ENCODE measurements at places on chromosomes 13 and 19.

DNA sequence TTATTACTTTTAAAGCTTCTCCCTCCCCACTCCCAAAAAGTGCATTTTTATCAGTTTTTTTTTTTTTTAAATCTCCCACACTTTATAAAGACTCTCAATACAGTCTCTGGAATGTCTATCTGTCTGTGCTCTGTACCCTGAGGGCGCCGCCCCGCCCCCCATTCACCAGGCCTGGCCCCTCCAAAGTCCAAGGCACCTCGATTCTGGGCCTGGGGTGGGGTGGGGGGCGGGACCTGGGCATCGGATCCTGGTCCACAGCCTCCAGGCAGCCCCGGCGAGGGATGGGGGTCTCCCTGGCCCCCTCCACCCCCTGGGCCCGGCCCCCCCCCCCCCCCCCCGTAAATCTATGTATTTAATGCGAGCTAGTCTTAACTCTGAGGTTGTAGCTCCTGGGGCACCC is 23.3 kb downstream of the ZBTB7A start:
- DNase-seq = no peak

GRCh38 chr19:46950526-46951170 is 69.0 kb upstream of the NPAS1 start:
- no peak for DNase-seq

- no peak for DNase-seq
Observed at GRCh38 chr13:33092073-33092987, 76.1 kb downstream of the KL start.

DNA sequence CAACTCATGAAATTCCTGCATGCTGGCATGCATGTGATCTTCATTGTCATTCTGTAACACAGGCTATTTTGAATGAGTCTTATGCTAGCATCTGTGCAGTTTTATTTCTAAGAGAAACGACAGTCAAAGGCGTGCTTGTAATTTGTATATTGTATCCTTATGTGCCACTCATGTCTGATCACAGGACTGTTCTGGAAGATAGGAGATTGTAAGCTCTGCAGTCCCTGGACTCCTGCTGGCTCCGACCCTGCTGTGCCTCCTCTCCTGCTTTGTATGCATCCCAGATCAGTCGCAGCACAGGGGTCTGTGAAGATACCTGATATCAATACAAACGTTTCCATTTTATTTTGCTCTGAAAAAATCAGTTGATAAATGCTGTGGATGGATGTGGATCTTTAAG is 653.1 kb downstream of the LIG4 start:
- DNase-seq = no peak

GRCh38 chr19:56112313-56112709 is 8.8 kb downstream of the ZNF787 start:
- no peak for DNase-seq

DNA sequence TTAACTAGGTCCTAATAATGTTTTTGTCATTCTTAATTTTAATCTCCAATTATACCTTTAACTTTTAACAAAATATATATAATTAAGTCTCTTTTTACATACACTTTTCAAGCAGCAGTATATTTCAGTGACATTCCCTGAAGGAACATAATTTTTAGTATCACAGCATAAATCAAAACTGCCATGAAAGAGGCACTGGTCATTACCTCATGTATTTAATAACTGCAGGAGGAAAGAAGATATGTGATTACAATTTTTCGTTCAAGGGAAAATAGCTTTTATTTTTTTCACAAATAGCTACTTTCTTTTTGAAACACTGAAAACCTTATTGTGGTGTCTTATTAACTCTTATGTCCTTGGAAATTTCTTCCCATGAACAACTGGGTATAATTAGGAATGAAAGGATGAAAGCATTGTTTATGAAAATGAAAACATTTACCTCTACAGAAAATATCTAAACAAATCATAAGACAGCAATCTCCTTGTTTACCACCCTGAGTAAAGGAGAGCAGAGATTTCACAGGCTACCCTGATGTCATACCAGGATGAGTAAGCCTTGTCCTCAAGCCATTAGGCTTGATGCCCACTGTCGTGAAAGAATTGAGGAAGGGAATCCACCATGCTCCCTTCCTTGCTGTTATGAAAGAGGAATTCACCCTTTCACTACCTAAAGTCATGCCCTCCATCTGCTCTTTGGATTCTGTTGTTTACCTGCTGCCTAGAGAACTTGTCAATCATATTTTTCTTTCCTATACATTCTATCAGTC is 877.2 kb upstream of the PCDH20 start:
- no peak for DNase-seq

DNA sequence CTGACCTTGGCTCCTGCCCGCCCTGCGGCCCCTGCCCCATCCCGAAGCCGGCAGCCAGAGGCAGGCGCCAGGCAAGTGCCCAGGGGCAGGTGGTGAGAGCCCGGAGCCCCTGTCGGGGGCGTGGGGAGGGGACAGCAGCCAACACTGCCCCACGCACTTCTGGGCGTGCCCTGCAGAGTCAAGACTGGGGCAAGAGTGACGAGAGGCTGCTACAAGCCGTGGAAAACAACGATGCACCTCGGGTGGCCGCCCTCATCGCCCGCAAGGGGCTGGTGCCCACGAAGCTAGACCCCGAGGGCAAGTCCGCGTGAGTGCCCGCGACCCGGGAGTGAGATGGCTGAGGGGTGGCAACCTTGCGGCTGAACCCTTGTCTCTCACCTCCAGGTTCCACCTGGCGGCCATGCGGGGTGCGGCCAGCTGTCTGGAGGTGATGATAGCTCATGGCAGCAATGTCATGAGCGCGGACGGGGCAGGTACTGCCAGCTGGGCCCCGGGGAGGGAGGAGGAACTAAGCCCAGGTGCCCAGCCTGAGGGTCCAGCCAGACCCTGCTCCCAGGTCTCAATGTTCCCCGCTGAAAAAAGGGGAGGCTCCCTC is 17.3 kb downstream of the ANKRD24 start:
- DNase-seq = no peak

- no peak for DNase-seq
Observed at GRCh38 chr13:83219832-83220231, 662.4 kb downstream of the SLITRK1 start.

DNA sequence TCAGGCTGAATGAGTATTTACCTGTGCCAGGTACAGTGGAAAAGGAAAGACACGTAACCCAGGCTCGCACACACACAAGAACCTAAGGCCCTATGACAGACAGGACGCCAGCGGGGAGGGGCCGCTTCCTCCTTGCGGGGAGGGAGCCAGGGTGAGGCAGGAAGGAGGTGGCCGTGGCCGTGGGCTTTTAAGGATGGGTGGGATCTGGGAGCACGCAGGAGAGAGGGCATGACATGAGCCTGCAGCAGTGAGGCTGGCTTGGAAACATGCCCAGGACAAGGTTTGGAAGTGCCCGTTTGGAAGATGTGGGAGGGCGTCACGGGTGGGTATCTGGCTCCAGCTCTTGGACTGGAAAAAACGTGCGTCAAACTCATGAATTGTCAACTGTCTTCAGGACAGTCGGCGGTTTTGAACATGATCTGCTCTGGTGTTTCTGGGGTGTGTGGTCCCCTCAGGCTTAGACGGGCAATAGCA is 20.1 kb downstream of the SH3GL1 start:
- peak; percentile 77 for DNase-seq

GRCh38 chr13:111424134-111424533 is 103.7 kb downstream of the TEX29 start:
- DNase-seq = no peak

GRCh38 chr19:3990815-3991117 is 5.5 kb upstream of the EEF2 start:
- no peak for DNase-seq

- DNase-seq = no peak
Observed at GRCh38 chr13:38042771-38043170, 173.2 kb upstream of the TRPC4 start.

DNA sequence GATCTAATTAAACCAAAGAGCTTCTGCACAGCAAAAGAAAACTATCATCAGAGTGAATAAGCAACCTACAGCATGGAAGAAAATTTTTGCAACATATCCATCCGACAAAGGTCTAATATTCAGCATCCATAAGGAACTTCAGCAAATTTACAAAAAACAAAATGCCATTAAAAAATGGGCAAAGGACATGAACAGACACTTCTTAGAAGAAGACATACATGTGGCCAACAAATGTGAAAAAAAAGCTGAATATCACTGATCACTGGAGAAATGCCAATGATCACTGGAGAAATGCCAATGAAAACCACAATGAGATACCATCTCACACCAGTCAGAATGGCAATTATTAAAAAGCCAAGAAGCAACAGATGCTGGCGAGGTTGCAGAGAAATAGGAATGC is 32.5 kb downstream of the ZNF582 start:
- DNase-seq = no peak

GRCh38 chr19:42270346-42271044 is 1.4 kb downstream of the CIC start:
- peak; percentile 92 for DNase-seq

GRCh38 chr19:46404055-46404752 is 9.2 kb downstream of the CCDC8 start:
- DNase-seq = no peak

DNA sequence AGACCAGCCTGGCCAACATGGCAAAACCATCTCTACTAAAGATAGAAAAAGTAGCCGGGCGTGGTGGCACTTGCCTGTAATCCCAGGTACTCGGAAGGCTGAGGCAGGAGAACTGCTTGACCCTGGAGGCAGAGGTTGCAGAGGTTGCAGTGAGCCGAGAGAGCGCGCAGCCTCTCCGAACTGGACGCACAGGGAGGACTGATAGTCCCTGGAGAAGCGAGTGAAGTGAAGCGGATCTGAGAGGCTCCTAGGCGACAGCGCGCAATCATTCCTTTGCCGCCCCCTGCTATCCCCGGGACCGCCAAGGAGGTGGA is 233 bp downstream of the ZNF561 start:
- no peak for DNase-seq

GRCh38 chr19:4533835-4534424 is 1.1 kb downstream of the PLIN5 start:
- DNase-seq = no peak

- DNase-seq = no peak
Observed at GRCh38 chr19:34165295-34165738, 7.0 kb upstream of the LSM14A start.

GRCh38 chr19:33039108-33039599 is 25.5 kb downstream of the RHPN2 start:
- no peak for DNase-seq

- DNase-seq = no peak
Observed at GRCh38 chr19:46381756-46382345, 31.5 kb downstream of the CCDC8 start.

DNA sequence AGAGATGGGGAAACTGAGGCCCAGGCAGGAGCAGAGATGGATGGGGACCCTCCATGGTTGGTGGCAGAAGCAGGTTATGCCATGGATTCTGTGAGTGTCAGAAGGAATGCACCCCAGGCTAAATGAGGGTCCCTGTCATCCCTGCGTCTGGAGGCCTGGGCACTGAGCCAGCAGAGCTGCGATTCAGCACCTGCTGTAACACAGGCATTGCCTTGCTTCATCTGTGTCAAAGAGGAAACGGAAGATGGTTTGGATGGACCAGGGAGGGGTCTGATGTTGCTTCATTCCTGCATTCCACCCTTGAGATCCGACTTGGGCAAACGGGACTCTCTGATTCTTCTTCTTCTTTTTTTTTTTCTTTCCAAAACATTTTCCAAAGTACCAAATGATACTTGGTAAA is 1.2 kb downstream of the C5AR1 start:
- no peak for DNase-seq

GRCh38 chr19:7851623-7852500 is 21.8 kb downstream of the EVI5L start:
- no peak for DNase-seq

- DNase-seq = no peak
Observed at GRCh38 chr19:41407271-41407670, 9.7 kb downstream of the BCKDHA start.

GRCh38 chr19:6020972-6021805 is 43.2 kb upstream of the RANBP3 start:
- DNase-seq = no peak

DNA sequence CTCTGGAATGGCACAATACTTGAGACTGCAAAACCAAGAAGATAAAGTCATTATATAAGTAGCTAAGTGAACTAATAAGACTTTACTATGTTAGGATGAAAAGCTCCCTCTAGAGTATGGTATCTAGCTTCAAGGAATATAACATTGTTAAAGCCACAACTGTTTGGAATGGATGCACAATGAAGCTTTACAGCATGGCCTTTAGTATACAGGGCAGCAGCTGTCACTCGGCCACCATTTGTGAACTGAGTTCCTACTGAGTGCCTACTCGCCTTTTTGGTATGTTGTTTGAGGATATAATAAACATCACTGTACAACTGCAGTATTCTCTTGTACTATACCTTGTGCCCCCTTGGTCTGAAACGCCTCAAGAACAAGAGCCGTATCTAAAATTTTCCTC is 6.8 kb downstream of the ALG5 start:
- no peak for DNase-seq

DNA sequence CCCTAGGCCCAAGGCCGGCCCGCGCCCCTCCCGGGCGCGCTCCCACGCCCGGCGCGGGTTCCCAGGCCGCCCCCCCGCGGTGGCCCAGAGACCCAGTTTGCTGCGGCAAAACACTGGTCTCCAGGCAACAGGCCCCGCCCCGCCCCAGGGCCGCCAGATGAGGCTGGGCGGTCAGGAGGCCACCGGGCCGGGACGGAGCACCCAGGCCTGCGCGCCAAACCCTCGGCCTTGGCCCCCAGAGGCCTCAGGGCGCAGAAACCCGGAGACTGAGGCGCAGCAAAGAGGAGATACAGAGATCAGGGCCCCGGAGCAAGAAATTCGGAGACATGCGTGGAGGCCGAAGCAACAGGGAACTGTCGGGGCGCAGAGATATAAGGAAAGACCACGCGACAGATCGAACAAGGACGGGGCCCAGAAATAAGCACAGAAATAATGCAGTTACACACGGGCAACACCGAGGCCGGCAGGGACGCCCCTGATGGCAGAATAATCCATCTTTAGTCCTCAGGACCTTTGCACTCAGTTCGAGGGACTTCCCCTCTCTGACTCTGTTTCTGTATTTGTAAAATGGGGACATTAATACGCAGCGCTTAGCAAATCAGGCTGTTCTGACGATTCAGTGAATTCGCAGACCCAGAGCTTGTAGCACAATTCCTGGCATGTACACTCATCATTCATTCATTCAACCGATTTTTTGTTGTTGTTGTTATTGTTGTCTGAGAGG is 20.8 kb upstream of the ERCC1 start:
- peak; percentile 53 for DNase-seq

GRCh38 chr13:63497601-63498000 is 2082.0 kb upstream of the PCDH20 start:
- DNase-seq = no peak

GRCh38 chr19:39405958-39406655 is 540 bp upstream of the ZFP36 start:
- DNase-seq = peak; percentile 94

GRCh38 chr19:35458731-35459391 is 10.8 kb downstream of the FFAR2 start:
- DNase-seq = no peak

Measured in CD4-positive, alpha-beta T cell (primary cell).